ENCODE measurements at places on chromosomes 3 and 15.
A peak's percentile ranks its signal among the peaks of the same experiment; 100 is the strongest.

GRCh38 chr3:195059006-195059350 lies 212.0 kb downstream of the XXYLT1 start:
- DNase-seq, result no peak

DNA sequence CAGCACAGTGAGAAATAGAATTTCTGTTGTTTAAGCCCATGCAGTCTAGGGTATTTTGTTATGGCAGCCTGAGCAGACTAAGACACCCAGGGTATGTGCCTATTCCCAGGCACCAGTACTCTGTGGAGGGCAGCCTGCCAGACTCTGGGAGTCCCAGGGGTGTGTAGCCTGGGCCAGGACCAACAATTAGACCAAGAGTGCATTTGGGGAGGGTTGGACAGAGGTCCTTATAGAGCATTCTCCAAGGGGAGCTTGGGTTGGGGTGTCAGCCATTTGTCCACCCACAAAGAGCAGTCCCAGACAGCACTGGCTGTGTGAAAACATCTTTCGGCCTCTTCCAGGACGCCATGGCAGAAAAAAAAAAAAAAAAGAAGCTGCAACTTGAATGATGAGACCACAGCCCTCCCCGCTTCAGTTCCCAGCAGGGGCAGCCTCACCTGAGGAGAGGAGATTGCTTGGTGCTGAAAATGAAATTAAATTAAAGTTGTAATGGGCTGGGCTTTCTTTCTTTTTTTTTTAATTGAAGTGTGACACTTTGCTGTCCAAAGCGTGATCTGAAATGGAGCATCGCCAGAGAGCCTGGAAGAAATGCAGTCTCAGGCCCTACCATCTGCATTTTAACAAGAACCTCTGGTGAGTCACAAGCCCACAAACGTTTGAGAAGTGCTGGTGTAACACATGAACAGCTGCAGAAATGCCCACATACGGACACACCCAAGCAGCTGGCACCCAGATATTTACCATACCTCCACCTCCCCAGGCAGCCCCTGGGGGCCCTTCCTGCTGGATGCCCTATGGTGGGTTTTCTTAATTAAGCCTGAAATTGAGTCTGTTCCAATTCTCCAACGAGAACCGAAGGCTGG lies 21.3 kb upstream of the CAV3 start:
- no peak for DNase-seq

DNA sequence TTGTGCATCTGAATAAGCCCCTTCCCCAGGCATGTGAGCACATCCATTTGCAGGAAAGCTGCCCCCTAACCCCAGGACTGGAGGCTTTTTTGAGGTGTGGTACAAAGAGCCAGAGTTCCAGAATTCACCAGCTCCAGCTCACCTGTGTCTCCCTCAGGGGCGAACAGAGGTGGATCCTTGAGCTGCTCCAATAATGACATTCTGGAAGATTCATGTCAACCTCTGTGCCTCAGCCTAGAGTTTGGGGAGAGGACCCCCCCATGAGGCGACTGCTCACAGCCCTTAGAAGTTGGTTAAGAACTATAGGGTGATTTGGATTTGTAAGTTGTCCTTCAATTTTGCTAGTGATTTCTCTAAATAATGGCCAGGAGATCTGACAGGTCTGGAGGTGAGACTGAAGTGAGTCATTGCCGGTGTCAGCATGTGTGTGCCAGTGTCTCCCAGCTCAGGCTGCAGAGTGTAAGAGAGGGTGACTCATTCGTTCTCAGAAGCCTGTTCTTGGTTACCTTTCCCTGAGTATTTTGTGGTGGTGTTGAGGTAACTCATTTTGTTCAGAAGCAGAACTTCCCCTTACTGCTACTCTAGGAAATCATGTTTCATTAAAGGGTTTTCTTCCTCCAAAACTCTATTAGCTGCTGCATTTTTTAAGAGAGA lies 136.9 kb upstream of the TOPAZ1 start:
- DNase-seq, result no peak

DNA sequence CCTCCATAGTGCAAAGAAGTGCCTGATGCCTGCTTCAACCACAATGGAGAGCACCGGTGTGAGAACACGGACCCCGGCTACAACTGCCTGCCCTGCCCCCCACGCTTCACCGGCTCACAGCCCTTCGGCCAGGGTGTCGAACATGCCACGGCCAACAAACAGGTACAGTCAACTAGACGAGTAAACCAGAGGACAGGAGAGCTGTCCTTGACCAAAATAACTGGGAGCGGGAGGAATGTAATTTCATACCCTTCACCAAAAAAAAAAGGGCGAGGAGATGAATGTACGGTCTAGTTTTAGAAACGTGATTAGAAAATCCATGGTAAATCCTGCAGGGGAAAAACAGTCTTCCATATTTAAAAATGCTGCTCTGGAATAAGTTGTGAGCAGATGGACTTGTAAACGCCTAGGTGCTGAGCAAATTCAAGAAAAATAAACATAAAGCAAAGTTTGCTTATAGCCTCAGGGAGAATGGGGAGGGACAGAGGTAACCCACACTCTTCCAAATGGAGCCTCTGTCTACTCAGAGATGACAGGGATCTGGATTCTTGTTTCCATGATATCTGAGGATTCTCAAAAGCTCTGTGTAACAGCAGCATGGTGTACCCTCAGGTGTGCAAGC lies 8.4 kb downstream of the THBS1 start:
- DNase-seq, result no peak

DNA sequence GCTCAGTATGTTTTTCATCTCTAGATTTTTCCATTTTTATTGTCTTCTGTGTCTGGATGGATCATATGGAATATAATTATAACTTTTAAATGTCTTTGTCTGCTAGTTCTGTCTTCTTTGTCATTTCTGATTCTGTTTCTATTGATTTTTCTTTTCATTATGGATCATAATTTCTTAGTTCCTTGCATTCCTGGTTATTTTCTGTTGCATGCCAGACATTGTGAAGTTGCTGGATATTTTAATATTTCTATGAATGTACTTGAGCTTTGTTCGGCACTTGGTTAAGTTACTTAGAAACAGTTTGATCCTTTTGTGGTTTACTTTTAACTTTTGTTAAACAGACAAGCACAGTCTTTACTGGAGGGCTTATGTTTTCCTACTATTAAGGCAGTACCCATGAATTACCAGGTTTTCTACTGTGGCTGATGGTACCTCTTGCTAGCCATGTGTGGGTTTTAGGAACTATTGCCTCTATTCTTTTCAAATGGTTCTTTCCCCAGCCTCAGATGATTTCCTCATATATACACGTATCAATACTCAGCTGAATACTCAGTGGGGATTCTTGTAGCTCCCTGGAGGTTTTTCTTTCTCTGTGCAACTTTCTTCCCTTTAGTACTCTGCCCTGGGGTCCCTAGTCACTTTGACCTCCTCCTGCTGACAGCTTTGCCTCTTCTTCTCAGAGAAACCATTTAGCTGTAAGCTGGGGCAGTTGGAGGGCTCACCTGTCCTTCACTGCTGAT lies 64.3 kb downstream of the RASA2 start:
- DNase-seq, result no peak

DNA sequence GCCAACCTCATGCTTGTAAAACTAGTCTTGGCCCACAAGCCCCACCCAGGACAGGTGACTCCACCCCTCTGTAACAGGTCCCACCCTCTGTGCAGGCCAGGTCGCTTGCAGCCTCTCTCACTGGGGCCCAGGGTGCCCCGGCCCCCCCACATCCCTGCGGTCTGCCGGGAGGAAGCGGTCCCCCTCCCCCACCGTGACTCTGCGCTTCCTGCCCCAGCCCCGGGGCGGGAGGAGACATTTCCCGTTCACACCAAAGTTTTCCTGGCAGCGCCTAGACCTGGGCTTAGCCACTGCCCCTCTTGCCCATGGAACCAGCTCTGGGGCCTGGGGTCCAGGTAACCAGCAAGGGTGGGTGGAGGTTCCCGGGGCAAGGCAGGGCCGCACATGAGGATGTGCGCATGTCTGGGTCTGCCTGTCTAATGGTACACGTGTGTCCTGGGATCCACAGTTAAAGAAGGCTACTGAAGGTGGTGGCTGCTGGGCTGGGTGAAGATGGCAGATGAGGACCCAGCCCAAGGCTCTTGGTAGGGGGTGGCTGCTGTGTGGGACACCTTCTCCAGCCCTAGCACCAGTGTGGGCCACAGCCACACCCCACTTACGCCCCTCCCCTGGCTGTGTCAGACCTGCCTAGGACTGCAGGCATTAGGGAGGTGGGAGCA lies 8.4 kb downstream of the NBEAL2 start:
- peak; percentile 82 for DNase-seq

DNA sequence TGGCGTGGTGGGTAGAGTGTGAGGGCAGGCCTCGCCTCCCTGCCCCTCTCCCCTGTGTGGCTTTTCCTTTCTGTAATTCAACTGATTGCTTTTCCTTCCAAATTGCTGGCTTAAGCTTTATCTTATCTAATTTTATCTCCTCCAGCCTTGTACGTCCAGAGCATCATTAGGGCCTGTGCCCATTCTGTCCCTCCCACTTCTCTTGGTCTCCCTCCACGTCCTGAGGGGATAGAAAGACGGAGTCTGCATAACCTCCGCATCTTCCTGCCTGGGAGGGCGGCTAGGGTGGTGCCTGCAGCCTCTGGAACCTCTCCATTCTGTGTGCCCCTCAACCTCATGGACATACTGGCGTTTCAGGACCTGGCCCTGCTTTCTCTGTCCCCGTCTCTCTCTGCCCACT lies 39.8 kb downstream of the CACNA1D start:
- no peak for DNase-seq

All from central memory CD8-positive, alpha-beta T cell (primary cell).